Hepatic stellate cell (primary cell): ENCODE measurements at places on chromosomes 2 and 18.

DNA sequence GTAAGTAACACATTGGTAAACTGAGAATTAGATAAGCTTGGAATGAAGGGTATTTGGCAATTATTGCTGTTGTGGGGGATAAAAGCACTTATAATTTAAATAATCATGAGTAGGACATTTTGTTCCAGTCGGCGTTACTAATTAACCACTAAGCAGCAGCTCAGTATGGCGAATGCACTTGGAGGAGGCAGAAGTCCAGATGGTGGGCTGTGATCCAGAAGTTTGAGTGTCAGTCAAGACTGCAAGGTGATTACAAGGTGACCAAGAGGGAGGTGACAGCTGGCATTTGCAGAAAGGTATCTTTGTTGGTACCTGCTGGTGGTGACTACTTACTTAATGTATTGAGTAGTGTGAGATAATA lies 643.6 kb upstream of the FAM98A start:
- no peak for DNase-seq

DNA sequence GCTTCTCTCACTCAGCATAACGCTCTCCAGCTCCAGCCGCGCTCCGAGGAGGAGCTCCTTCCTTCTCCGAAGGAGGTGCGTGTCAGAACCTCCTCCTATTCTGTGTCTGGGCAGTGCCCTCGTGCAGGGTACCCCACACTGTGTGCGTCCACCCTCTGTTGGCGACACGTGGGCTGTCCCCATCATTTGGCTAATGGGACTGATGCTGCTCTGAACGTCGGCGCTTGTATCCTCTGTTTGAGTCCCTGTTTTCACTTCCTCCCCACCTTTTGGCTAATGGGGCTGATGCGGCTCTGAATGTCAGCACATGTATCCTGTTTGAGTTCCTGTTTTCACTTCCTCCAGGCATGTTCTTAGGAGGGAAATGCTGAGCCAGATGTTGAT lies 22.2 kb downstream of the KCNG2 start:
- DNase-seq, result no peak

- DNase-seq, result no peak
Measured at GRCh38 chr2:24586955-24587354, 95.9 kb downstream of the NCOA1 start.

- DNase-seq, result no peak
Measured at GRCh38 chr2:180219491-180219890, 212.4 kb upstream of the CWC22 start.

DNA sequence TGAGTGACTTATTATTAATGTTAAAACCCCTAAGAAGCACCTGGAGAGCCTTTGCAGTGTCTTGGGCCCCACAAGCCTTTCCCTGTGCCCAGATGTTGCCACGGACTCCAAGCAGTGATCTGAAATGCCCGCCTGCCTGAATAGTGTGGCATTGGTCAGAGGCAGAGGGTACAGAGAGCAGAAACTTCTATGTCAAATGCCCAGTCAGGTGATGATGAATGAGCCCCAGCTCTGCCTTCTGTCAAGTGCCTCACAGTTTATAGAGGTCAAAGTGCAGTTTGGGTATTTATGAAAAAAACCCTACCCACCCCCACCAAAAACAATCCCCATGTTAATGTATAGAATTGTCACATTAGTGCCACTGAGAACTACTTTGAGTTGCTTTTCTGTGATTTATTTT lies 170.0 kb upstream of the SIX3 start:
- no peak for DNase-seq

- DNase-seq, result no peak
Measured at GRCh38 chr2:221228214-221228769, 343.8 kb downstream of the EPHA4 start.

GRCh38 chr18:73461780-73462059 lies 593.9 kb upstream of the NETO1 start:
- no peak for DNase-seq

DNA sequence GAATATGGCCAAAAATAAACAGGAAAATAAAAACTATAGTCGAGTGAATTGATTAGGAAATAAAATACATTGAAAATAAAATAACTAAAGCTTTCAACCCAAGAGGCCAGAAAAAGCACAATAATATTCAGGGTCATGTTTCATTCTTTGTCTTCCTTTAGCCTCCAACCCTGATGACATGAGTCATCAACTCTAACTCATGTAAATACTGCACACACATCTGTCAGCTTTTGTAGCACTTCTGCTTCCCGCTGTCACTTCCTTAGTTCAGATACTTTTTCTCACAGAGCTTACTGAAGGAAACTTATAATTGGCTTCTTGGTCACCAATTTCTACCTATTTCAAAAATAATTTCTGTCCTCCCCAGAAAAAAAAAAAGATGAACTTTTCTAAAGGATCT lies 112.8 kb downstream of the UPP2 start:
- no peak for DNase-seq

DNA sequence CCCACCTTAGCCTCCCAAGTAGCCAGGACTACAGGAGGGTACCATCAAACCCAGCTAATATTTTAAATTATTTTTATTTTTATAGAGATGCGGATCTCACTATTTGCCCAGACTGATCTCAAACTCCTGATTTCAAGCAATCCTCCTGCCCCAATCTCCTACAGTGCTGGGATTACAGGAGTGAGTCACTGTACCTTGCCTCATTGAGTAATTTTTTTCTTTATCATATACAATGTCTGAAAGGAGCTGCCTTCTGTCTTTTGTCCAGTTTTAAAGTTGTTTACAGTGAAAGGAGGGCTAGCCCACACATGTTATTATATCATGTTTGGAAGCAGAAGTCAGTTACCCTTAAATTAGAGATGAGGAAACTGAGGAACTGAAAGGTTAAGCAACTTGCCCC lies 32.5 kb downstream of the PRKRA start:
- DNase-seq, result no peak

GRCh38 chr2:40653829-40654228 lies 201.9 kb upstream of the SLC8A1 start:
- DNase-seq, result no peak

- DNase-seq, result no peak
Measured at GRCh38 chr2:138962686-138963085, 182.5 kb upstream of the NXPH2 start.

GRCh38 chr2:11410101-11410500 lies 55.9 kb downstream of the E2F6 start:
- no peak for DNase-seq

DNA sequence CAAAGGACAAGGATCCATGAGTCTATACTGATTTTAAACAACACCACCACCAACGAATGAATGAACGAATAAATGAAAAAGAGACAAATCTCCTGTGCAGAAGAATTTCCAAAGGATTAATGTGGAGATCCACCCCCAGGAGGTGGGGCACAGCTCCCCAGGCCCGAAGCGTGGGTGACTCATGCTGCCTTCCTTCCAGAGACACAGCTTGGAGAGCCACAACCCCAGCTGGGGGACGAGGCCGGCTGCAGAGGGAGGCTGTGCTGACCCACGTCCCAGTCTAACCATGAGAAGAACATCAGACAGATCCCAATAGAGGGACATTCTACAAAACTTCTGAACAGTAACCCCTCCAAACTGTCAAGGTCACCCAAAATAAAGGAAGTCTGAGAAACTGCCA lies 557.3 kb upstream of the SALL3 start:
- no peak for DNase-seq

- DNase-seq, result no peak
Measured at GRCh38 chr2:68812251-68812650, 58.9 kb downstream of the BMP10 start.

- DNase-seq, result no peak
Measured at GRCh38 chr18:67463829-67464228, 52.7 kb downstream of the DSEL start.

GRCh38 chr2:207695293-207695692 lies 16.1 kb upstream of the CCNYL1 start:
- no peak for DNase-seq

GRCh38 chr2:26678035-26678434 lies 14.5 kb upstream of the KCNK3 start:
- no peak for DNase-seq

DNA sequence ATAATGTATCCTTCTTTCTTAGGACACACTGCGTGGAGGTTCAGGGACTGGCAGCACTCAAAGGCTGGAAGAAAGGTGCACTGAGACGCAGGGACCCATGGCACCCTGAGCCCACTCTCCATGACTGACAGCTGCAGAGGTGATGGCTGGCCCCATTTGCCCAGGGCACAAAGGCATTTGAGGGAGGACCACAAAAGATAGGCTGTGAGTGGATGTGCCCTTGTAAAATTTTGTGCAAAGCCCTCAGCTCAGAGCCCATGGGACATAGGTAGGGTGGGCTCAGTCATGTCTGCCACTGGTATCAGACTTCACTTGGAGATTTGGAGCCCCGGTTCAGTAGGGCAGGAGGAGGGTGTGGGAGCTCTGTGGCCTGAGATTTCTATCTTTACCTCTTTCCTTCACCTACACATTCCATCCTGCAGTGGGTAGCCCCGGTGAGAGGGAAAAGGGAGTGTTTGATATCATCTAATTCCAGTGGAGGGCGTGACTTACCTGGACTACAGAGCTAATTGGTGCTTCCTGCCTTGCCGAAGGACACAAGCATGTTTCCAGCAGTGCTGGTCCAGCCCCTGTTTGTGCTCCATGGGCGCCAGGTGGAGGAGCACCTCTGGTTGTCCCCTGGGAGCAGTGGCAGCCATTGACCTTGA lies 312.2 kb downstream of the EN1 start:
- no peak for DNase-seq

DNA sequence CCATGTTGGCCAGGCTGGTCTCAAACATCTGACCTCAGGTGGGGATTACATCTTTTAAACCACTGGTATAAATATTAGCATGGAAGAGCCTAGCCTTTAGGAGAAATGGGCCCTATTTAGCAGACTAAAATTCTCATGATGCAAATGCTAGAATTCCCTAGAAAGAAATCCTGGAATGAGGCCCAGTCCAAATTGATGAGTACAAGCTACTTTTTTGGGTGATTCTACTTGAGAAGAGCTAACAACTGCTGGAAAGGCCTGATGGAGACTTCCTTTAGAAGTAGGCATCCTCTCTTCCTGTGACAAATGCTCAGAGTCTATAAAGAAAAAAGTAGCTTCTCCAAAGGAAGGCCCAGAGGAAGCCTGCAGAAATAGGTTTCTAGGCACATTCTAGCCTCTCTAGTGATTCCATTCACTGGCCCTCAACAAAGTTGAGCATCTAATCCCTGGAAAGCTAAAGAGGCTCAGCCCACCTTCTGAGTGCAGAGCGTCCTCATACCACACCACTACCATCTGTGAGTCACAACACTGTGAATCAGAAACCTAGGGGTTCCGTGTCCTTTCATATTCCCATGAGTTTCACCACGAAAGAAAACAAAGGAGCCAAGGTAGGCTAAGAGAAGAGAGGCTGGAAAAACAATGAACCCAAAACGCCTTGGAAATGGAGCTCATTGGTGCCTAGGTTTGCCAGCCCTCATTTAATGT lies 183.1 kb downstream of the C1D start:
- DNase-seq, result no peak

- DNase-seq, result no peak
Measured at GRCh38 chr2:189002079-189002478, 27.9 kb downstream of the COL3A1 start.

DNA sequence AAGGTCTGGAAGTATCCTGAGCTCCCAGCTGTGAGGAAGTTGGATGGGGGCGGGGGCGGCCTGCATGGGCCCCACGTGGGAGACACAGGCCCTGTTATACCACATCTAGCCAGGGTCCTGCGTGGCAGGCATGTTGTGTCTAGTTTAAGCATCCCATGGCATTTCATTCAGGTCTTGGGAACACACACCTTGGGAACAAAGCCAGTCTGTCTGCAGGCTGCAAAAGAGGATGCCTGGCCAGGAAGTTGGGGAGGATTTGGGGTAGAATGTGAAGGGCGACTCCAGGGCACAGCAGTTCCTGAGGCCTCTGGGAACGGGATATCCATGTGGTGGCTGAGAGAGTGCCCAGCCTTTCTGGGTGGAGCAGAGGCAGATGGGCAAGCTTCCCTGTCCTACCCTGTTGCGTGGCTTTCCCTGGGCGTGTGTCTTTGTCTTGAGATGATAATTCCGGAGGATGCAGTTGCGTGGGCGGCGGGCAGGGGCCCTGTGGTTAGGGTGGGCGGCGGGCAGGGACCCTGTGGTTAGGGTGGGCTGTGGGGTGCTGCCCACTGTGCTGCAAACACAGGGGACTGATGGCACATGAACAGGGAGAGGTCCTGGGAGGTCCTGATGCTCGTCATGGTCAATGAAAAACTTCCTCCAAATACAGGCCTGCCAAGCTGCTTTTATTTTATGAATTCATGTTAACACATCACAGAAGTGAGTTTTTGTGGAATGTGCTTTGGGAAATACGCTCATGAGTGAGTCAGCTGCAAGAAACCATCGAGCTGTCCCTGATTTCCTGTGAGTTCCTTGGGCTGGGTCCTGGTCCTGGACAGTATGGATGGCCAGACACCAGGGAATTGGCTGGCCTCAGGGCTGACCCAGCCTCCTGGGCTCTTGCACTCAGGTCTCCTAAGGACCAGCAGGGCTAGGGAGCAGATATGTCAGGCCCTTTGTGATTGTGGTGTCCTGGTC lies 90.0 kb upstream of the HS6ST1 start:
- DNase-seq, result peak; percentile 89
